Left lung (tissue), 14 donors: ENCODE measurements at places on chromosomes 1 and 21. TPM values are rescaled to one million over a fixed set of nuclear protein-coding genes. Genes with fewer than 3 reads are reported as not detected.

DNA sequence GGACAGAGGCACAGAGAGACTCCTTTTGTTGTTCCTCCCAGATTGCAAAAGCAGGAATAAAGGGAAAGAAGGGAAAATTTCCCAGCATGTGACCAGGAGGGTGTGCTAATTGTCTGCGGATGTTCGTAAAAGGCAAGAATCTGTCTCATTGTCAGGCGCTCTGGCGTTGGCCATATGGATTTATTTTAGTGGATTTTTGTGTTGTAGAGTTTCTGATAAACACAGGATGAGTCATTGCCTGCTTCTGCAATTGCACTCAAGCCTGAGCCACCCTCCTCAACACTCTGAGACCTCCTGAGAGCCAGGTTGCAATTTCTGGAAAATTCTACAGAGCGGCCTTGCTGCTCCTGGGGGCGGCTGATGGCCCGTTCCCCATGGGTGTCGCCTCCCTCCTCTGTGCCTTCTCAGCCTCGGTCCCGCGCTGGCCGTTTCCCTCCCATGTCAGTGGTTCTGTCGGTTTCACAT, 227.7 kb downstream of the KAZN start:
- peak; percentile 41 for DNase-seq

DNA sequence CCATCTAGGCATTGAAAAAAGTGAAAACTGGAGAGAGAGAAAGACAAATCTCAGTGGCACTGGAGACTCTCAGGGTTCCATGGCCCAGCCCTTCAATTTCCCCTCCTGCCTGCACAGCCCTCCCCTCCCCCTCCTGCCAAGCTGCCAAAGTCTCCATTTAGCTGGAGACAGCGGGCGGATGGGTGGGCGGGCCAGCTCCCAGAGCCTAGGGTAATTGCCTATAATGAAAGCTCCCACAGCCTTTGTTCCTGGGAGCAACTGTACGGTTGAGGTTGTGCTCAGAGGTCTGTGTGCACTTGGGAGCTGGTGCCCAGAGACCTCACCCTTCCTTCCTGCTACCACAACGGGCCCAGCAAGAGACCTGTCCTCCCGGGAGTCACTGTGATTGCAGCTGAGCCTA, 89.6 kb downstream of the NAV1 start:
- no peak for DNase-seq

- no peak for DNase-seq
These were observed 42.1 kb downstream of the YARS1 start for GRCh38 chr1:32774950-32775634.

DNA sequence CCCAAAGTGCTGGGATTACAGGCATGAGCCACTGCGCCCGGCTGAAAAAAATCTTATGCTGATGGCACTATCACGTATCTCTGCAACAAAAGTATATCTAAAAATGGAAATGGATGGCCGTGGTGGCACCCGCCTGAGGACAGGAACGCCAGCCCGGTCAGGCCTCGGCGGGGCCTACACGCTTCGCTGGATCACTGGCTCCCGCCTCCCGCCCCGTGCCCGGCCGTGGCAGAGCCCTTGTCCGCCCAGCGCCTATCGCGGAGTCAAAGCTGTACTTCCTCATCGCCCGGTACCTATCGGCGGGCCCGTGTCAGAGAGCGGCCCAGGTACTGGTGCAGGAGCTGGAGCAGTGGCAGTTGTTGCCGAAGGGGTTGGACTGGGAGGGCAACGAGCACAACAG, 28.8 kb upstream of the PDPN start:
- no peak for DNase-seq

Gene RAB3B
- polyA plus RNA-seq, result 0.40 TPM

- peak; percentile 25 for DNase-seq
These were observed 51.6 kb upstream of the ADARB1 start for GRCh38 chr21:45022736-45023135.

DNA sequence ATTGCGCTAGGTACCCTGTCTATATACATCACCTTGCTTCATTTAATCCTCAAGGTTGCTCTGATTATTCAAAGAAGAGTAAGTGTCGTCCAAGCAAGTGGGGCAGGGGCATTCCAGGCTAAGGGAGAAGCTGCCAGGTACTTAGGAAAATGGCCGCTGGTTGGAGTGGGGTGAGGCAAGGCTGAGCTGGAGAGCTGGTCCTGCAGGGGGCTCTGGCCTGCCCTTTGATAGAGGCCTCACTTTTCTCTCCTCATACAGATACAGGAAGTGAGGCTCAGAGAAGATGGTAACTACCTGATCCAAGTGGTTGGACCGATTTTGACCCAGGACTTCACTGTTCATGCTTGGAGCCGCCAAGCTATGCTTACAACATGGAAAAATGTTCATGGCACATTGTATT, 86.9 kb upstream of the ZBTB40 start:
- no peak for DNase-seq

DNA sequence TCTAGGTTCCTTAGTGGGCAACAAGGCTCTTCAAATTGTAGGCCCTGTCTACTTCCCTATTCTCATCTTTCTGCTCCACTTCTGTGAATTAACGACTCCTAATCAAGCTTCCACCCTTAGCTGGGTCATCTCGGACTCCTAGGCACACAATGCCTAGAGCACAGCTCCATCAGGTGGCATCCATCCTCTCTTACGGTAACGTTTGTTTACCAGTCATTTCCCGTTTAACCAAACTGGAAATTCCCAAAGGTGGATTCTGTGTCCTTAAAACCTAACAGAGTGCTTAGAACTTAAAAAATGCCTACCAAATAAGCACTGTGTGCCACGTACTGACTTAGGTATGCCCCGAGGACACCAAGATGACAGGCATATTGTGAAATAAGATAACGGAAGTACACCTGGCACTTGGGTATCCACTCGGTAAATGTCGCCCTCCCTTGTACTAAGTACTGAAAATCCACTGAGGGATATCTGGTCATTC, 1.5 kb downstream of the PARP1 start:
- DNase-seq, result no peak

DNA sequence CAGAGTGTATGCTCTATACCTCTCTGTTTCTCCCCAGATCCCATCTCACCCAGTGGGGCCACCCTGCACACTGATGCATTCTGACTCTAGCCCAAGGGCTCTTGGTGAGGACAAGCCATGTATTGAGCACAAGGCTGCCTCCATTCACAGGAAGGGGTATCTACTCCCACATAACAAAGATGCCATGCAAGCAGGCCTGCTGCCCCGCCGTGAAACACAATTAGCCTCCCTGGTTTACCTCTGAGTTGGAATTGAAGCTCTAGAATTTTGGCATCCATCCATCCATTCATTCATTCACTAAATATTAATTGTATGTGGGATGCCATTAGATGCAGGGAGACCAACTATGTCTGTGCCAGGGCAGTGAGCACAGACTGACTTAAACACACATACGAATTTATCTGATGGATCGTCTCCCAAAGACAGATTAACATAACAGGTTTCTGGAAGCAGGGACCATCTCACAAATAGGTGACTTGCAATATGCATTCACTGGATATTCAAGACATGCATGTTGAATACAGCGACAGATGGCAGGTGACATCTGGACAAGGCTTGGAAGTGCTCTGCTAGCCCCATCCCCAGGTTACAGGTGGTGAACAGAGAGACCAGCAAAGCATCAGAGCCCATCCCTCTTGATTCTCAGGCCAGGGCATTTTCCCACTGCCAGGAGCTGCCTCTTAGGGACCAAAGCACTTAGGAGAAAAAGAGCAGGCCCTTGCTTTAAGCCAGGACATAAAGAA, 34.3 kb downstream of the TRABD2B start:
- DNase-seq, result no peak

Gene S100A10
- 615 TPM for polyA plus RNA-seq

DNA sequence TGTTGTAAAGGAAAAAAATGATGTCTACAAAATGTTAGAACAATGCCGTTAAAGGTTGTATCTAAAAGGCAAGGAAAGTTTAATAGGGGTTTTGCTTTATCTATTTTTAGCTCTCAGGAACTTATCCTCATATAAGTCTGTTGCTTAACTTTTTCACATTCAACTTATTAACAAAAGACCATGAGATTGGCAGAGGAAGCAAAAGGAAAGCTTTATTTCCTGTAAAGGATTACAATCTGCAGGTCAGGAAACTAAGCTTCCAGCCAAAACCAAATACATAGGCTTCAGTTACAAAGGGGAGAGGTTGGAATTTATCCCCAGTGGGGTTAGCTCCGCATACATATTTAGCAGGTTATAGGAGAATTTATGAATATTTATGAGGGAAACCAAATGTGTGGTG, 58.7 kb upstream of the KIAA1614 start:
- DNase-seq, result no peak

GRCh38 chr1:156660752-156661112, 16.5 kb downstream of the NES start:
- no peak for DNase-seq

DNA sequence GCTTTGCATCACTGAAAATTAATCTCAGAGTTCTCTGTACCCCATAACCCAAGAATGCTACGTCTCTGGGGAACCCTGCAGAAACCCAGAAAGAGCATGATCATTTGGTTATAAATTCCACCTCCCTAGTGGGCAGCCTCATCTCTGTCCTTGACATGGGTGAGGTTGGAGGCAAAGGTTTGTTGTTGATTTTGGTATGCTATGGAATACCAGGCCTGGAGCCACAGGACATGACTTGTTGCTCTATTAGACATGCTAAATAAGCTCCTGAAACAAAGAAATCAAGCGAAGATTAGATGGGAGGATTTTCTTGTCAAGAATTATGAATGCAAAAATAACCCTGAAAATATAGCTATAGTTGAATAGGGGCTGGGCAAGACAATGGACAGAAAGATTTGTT, 197.4 kb upstream of the CAMK1G start:
- no peak for DNase-seq

Gene TNFRSF8
- 0.11 TPM for polyA plus RNA-seq

GRCh38 chr21:44418108-44418875, 37.0 kb upstream of the LRRC3 start:
- peak; percentile 14 for DNase-seq

DNA sequence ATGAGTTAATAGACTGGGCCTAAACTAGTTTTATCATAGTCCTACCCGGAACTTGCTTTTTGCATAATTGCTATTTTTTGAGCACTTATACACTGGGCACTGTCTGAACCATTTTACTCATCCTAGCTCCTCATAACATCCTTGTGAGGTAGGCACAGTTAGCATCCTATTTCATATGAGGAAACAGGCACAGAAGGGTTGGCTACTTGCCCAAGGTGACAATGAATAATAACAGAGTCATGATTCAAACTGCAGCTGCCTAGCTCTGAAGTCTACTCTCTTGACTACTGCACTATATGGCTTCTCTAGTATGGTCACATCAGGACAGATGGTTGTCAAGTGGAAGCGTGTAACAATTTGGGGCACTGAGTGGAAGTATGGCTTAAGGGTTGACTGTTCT, 18.2 kb upstream of the RC3H1 start:
- no peak for DNase-seq

GRCh38 chr21:24594082-24594481, 1013.2 kb downstream of the MRPL39 start:
- DNase-seq, result no peak

Gene SDC3
- polyA plus RNA-seq, result 29.8 TPM
